ENCODE measurements at places on chromosomes 5 and 9.

DNA sequence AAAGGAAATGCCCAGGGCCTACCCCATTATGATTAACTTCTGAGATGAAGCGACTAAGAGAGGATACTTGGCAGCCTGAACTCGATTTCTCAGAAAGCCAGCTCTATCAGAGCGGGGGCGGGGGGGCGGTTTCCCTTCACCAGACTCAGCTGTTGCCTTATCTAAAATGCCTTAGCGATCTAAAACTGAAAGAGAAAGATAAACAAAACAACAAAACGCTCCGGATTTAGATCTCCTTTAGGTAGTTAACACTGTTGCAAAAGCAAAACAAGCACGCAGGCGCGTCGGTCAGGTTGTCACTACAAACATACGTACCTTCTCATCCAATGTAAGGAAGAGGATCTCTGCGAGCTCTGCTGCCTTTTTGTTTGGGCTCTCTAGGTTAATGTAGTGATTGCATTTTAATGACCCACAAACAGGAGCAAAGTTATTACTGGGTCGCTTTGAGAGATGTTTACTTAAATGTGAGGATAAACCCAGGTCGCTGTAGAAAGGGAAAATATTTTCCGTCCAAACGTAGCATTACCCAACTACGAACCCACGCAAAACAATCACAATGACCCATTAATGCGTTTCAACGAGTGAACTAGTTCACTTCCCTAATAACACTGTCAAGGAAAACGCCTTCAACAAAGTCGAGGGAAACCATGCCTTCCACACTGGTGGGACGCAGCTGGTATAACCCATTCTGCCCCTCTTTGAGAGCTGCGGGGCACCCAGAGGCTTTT lies 982 bp downstream of the EPB41L4A start:
- no peak for DNase-seq

DNA sequence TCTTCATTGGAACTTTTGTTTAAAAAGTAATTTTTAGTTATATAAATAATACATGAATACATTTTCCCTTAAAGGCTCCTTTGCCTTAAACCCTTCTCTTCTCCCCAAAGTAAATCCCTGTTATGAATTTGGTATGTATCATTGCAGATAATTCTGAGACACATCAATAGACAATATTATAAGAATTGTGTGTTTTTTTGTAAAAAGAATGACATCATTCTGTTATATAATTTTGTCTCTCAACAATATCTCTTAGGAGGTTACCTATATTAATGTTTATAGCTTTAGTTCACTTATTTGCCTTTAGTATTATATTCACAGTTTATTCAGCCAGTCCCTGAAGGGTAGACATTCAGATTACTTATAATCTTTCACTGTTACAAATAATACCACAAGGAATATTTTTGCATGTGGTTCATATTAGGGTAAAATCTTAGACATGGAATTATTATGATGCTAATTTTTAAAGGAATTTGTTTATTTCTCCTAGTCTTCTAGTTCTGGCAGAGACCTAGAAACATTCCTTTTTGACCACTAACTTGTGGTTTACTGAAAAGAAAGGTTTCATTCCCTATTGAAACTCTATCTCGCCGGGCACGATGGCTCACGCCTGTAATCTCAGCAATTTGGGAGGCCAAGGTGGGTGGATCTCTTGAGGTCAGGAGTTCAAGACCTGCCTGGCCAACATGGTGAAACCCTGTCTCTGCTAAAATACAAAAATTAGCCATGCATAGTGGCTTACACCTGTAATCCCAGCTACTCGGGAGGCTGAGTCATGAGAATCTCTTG lies 105.6 kb downstream of the KCTD16 start:
- peak; percentile 14 for DNase-seq

- no peak for DNase-seq
Measured at GRCh38 chr9:14417237-14417636, 103.3 kb upstream of the NFIB start.

DNA sequence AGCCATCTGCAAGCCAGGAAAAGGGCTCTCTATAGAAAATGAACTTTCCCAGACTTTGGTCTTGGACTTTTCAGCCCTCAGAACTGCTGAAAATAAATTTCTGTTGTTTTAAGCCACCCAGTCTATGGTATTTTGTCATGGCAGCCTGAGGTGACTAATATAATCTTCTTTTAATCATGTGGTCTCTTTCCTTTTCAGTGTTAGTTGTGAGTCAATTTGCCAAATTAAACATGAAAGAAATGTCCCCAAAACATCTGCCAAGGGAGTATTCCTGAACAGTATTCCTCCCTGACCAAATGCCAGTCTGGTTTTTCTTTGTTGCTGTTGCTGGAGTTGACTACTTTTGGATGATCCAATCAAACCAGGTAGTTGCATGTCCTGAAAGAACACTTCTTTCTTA lies 4.7 kb upstream of the YTHDC2 start:
- DNase-seq: no peak

DNA sequence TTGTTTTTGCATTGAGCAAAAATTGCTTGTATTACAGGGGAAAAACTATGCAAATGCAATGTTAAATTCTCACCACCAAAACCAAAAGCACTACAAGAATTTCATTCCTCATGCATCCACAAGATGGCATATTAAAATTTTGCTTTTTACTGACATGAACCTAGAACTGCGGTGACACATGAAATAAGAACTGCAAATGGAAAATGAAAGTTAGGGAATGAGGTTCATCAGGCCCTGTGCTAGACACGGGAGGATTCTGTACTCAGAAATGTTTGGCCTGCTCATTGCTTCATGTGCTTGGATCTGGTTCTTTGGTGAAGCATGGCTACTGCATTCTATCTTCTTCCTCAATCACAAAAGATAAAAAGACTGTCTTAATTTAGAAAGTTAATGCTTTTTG lies 9.1 kb upstream of the RFK start:
- peak; percentile 75 for DNase-seq

GRCh38 chr9:4296217-4296616 lies 3.7 kb downstream of the GLIS3 start:
- no peak for DNase-seq

DNA sequence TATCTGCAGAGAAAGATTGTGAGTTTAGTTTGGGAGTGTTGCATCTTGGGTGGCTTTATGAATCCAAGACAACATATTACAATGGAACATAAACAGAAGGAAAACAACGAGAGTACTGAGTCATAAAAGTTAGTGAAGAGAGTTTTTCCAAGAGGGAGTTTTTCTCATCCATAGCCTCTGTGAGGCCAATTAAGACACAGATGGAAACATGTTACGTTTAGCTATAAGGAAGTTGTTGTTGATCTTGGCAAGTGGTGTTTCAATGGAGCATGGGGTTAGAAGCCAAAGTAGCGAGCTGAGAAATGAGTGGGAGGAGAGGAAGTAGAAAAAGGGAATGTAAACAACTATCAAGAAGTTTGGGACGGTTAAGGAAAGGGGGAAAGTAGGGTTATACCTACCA lies 53.3 kb upstream of the SPATA31D4 start:
- DNase-seq: peak; percentile 77

DNA sequence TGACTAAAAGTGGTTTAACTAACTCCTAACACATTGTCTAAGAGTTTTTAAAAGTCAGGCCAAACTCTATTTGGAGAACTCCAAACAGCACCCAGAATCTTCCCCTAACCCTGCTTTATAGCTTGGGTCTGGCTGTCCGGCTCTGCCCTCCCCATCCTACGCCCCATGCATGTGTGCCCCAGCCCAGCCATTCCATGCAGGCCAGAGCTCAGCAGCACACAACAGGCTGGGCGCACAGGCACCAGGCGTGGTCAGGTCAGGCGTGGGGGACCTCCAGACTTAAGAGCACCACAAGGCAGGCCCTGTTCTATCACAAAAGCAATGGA lies 31.1 kb downstream of the SHB start:
- DNase-seq: no peak

GRCh38 chr5:124730381-124730780 lies 16.1 kb downstream of the ZNF608 start:
- DNase-seq: no peak

DNA sequence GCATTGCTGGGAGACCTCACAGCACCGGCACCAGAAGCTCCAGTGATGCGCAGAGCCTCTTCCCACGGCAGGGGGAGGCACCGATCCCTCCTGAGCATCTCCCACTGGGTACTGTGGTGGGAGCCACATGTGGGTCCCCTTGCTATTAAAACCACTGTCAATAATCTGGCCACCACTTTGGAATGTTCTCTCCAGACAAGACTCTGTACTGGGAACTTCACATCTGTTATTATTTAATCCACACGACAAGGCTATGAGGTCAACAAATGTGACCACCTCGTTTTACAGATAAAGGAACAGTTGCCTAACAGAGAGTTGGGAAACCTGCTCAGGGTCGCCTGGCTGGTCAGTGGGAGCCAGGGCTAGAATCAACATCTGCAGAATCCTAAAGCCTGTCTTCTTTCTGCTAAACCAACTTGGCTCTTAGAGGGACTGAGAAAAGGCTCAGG lies 72.7 kb downstream of the EPB41L4B start:
- no peak for DNase-seq

- peak; percentile 84 for DNase-seq
Measured at GRCh38 chr9:98375138-98375726, 119.8 kb upstream of the TBC1D2 start.

- no peak for DNase-seq
Measured at GRCh38 chr5:142888469-142889085, 118.4 kb downstream of the ARHGAP26 start.

- DNase-seq: no peak
Measured at GRCh38 chr5:180976518-180976917, 12.1 kb upstream of the BTNL3 start.

DNA sequence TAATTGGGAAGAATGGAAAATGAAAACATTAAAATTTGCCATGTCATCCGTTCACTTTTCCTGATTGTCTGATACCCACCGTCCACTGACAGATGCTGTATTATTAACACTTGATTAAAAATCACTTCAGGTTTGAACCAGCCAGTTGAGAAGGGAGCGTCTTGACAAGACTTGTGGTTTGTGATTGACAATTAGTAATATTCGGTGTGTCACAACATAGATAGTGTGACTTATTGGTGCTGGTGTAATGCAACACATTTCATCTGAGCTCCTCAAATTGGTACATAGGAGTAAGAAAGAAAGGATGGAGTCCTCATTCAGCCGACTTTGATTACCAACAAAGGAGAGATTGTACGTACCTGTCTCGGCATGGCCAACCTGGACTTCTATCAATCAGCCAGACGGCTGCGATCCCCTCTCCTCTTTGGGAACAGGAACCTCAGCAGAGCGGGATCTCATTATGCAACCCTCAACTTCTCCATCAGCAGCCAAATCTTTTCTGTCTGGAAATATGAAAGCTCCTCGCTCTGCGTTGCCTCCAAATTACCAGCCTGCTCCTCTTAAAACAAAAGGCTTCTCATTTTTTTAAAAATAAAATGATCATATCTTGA lies 211.7 kb upstream of the MVB12B start:
- no peak for DNase-seq

DNA sequence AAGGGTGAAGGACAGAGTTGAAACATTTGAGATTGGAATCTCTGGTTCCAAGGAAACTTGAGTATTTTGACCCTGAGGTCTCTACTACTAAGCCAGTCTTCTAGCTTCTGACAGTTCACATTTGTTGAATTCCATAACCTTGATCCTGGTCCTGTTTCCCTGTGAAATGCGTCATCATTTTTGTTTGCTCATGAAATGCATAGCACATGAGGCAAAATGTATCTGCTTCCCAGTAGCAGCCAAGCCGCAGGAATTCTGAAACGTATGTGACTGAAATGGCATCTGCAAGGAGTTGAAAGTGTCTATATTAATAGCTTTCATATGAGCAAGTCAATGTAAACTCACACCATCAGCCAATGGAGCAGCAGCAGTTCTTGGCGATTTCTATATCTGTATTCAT lies 307.9 kb downstream of the CSNK1G3 start:
- peak; percentile 50 for DNase-seq

- no peak for DNase-seq
Measured at GRCh38 chr5:145586661-145587307, 248.4 kb downstream of the PRELID2 start.

- no peak for DNase-seq
Measured at GRCh38 chr9:137163365-137163715, 6.5 kb downstream of the LRRC26 start.

DNA sequence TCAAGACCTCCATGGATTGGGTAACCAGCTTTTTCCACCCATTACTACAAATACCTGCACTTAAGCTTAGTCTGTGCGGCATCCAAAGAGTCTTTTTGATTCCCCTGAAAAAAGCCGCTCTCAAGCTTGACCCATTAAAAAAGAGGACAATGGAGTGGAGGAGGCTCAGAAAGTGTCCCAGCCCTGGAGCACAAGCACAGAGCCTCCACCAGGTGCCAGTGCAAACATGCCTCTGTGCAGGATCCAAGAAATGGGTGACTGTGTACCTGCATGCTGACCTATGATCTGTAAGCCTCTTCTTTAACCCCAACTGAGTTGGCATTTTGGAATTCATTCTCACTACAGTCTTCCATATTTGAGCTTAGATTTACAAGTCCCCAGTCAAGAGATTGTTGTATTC lies 168.3 kb upstream of the TLE4 start:
- DNase-seq: no peak

- peak; percentile 33 for DNase-seq
Measured at GRCh38 chr9:114046875-114047274, 31.2 kb downstream of the AMBP start.

- no peak for DNase-seq
Measured at GRCh38 chr5:7995688-7996294, 126.8 kb downstream of the MTRR start.

- no peak for DNase-seq
Measured at GRCh38 chr9:5947912-5948311, 57.2 kb downstream of the MLANA start.

DNA sequence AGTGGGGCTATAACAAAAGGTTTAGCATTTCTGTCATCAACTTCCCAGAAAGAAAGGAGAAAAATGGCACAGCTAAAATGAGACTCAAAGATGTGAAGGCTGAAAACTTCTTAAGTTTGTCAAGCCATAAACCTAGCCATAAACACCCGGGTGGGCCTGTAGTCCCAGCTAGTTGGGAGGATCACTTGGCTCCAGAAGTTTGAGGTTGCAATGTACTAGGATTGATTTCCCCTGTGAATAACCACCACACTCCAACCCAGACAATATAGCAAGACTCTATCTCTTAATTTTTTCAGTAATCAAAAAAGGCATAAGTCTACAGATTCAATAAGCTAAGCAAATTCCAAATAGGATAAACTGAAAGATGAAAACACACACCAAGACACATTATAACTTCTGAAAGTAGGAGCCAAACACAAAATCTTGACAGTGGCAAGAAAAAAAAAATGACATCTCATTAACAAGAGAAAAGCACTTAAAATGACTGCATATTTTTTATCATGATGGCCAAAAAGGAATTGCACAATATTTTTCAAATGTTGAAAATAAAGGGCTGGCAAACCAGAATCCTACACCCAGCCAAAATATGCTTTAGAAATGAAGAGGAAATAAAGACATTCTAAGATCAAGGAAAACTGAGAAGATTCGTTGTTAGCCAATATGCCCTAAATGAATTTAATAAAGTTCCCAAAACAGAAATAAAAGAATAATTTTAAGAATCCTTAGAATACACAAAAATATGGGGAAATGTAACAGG lies 308.4 kb downstream of the BRINP1 start:
- no peak for DNase-seq

GRCh38 chr5:158847772-158848171 lies 251.9 kb downstream of the EBF1 start:
- no peak for DNase-seq
